ENCODE measurements at places on chromosomes 1 and 21. TPM values are rescaled to one million over a fixed set of nuclear protein-coding genes. Genes with fewer than 3 reads are reported as not detected.
A peak's percentile ranks its signal among the peaks of the same experiment; 100 is the strongest.

- DNase-seq: no peak
These were observed 35.6 kb downstream of the HSPG2 start for GRCh38 chr1:21901473-21901847.

DNA sequence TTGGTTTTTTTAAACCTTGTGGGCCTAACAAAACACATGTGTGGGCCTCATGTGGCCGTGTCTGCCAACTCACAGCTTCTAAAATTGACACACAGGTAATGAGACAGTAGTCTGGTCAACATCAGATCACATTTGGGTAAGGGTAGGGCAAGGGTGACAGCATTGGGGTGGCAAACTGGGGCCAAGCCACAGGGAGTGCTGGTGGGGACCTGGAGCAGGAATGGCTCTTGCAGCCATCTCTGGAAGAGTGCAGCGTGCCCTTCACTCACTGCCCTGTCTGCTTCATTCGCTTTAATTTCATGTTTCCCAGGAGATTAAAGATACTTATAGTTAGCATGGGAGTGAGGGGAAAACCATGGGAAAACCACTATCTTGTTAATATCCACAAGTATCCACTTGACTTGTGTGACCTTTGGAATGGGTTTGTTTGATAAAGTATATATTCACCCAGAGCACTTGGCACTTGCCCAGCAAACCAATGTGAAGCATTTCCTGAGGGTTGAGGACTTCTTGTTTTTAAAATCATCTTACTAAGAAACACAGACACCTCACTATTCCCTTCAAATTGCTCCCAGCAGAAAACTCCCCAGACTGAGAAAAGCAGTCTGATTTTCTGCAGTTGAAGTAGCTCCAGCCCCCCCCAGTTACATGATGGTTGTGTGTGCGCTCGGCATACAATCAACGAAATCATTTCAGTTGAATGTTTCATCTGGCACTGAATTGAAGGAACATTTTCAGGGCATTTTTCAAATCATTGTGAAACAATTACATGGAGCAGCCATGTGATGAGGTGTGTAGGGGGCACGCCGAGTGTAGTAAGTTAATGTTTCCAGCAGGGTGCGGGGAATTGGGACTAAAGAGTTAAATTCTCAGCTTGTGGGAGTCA lies 175.7 kb downstream of the VPS13D start:
- peak; percentile 38 for DNase-seq

DNA sequence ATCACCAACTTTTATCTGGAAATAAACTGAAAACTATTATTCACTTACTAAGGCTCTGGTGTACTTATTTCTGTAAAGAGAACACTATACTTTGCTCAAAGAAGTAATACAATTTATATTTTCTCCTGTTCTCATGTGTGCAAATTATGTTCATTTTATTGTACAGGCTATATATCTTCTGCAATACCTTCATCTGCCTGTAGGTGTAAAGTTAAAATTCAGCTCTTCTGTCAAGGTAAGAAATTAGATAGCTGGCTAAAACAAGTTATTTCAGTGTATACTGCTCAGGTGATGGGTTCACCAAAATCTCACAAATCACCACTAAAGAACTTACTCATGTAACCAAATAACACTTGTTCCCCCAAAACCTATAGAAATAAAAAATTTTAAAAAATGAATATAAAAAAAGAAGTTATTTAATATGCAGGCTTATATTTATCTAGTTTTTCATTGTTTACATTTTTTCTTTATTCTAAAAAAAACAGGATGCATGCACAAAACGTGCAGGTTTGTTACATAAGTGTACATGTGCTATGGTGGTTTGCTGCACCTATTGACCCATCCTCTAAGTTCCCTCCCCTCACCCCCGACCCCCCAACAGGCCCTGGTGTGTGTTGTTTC lies 81.5 kb downstream of the PTGER3 start:
- peak; percentile 2 for DNase-seq

- DNase-seq: peak; percentile 93
These were observed 3.3 kb downstream of the CSRP1 start for GRCh38 chr1:201503397-201504176.

- DNase-seq: no peak
These were observed 414.6 kb downstream of the LRRIQ3 start for GRCh38 chr1:73783352-73783751.

DNA sequence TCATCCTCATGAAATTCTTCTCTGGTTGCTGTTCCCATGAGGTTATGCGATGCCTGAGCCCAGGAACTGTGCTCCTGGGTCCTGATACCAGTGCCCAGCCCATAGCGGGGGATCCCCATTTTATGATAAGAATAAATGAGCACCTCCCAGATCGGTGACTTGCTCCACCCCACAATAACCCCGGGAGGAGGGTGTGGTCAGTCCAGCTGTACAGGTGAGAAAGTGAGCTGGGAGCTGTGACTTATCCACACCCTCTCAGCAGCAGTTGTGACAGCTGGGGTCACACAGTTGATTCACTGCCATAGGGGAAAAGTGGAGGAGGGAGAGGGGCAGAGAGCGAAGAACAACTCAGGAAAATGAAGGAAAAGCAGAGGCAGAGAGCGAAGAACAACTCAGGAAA lies 33.4 kb downstream of the OR2G3 start:
- no peak for DNase-seq

DNA sequence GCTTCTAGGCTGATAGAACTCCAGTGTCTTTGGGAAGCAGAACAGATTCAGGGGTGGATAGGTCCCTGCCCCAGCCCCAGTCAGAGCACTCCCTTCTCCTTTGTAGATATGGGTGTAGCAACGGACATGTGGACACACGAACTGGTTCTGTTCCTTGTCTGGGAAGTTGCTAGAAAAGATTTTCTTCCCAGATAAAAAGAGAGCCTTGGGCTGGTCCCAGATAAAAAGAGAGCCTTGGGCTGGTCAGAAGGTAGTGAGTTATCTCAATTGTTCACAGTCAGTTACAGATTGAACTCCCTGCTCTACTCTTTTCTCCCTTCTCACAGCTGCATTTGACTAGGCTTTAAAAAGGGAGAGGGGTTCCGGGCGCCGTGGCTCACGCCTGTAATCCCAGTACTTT lies 7.4 kb upstream of the EFNA1 start:
- no peak for DNase-seq

DNA sequence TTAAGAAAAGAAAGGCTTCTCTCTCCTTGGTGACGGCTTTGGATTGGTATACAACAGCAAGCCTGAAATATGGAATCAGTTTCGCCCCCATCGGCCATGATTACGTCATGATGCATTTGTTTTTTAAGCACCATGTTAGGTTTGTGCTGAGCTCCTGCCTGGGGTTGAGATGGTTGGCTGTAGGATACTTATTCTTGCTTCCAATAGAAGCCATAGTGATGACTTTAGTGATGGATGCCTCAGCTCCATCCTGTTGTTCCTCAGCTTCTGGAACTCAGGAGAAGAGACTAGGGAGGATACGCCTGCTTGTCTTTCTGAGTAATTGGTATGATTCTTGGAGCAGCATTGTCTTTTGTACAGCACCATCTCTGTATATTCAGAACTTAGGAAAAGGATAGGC lies 14.7 kb downstream of the XCL1 start:
- no peak for DNase-seq

DNA sequence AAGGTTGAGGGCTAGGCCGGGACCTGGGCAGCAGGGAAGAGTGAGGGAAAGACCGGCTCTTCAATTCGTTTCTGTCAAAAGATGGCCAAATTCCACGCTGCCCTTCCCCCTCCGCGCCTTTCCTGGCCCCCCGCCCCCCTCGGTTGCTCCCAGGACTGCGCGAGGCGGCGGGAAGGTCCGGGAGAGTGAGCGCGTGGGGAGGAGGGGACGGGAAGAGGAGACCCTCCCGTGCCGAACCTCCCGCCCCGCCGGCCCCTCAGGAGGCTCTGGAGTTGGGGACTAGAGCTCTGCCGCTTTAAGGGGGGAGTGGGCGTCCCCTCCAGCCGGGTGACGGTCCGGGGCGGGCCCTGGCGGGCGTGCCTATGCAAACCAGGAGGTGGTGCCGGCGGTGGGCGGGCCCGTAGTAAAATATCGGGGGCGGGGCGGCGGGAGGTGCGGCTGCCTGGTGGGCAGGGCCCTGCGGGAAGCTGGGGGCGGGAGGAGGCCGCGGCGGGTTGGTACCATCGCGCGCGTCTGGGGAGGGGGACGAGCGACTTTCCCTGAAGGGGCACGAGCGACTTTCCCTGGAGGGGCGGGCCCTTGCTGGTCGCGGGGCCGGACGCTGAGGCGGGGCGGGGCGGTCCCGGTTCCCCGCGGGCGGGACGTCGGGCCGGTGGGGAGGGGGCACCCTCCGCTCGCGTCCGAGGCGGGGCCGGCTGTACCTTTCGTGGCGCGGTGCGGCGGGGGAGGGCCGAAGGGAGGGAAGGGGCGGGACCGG lies 58.2 kb downstream of the BCL9 start:
- peak; percentile 90 for DNase-seq

GRCh38 chr1:44848456-44849181 lies 5.6 kb upstream of the PTCH2 start:
- DNase-seq: no peak

- peak; percentile 33 for DNase-seq
These were observed 126.0 kb upstream of the HMCN1 start for GRCh38 chr1:185608177-185608576.

DNA sequence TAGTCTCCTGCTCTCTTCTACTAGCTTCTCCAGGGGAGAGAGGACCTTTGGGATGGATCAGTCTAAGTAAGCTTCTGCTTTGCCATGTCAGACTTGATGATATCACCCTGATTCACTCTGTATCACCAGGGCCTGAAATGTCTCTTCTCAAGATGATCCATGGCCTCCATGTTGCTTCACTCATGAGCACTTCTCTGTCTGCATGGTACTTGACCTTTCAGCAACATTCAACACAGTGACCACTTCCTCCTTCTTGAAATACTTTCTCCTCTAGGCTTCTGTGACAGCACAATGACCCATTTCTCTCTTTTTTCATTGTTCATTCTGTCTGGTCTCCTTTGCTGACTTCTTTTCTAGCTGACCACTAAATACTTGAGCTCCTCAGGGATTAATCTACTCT lies 35.3 kb upstream of the NGF start:
- peak; percentile 82 for DNase-seq

- no peak for DNase-seq
These were observed 32.9 kb upstream of the JUN start for GRCh38 chr1:58816747-58817221.

DNA sequence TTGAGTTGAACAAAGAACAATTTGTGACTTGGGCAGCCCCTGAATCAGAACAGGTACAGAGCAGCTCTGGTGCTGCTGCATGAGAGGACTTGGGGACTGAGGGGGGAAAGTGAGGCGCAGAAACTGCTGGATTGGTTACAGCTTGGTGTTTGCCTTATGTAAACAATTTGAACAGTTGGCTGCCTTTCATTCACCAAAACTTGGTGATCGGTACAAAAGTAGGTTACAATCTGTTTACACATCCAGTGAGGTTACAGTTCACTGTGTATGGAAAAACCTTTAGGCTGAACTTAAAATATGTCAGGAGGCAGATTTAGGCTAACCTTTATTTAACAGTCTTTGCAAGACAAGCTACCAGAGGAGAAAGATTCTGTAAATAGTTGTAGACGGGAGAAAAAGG lies 28.6 kb upstream of the MTR start:
- DNase-seq: no peak

DNA sequence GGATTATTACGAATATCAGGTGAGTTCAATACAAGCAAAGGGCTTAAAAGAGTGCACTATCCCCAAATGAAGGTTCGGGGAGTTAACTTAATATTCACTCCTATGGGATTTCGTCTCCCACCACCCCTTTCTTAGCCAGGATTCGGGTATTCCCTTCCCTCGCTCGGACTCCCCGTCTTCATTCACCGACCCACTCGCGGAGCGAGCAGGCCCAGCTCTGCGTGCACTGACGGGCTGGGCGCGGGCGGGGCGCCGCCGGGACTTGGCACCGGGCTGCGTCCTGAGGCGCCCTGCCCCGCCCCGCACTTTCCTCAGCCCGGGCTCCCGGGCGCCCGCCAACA lies 7.7 kb upstream of the MPZL1 start:
- no peak for DNase-seq

DNA sequence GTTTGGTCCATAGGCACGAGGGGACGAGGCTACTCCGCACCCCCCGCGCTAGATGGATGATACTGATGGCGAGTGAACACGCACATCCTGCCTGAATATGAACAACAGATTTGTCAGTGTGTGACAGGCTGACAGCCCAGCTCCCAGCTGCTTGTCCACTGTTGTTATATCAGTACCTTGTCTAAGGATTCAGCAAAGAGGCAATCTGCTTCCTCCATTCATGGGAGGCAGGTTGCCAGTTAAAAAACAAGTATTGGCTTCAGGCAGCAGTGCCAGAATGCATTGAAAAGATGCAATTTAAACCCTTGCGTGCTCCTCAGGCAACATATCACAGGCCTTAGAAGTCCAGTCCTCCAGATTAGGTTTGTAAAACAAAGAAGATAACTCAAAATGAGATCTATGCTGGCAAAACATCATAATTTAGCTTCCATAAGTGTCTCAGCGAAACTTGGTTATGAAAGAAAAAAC lies 223.3 kb downstream of the GPATCH2 start:
- DNase-seq: no peak

DNA sequence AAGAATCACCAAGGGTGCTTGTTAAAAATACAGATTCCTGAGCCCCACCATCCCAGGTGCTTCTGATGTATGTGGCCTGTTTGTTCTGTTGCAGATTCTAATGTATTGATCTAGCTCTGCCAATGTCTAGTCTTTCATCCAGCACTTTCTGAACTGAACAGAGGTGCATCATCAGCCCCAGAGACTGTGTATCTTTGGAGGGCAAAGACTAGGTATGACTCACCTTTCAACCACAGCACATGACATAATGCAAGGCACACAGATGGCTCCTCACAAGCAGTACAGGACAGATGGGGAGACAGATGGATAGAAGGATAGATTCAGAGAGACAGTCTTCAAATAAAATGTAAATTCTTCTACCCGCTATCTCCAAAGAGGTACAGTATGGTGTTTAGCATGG lies 32.3 kb downstream of the CD58 start:
- peak; percentile 82 for DNase-seq

DNA sequence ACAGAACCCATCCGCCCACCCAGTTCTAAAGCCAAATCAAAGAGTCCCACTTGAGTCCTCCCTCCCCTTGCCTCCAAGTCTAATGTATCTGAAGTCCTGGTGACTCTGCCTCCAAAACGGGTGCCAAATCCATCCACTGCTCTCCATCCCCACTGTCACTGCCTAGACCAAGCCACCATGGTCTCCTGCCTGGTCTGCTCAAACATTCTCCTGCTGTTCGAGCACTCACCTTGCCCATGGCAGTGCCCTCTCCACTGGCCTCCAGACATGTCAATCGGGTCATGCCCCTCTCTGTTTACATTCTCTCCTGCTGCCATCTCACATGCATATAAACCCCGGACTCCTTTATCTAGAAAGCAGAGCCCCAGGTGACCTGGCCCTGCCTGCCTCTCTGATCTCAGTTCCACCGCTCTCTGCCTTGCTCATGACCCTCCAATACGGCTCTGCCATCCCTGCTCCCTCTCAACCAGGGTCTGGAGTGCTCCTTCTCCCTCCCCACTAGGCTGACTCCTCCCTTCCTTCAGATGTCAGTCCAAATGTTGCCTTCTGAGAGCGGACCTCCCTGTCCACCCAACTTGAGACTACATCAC lies 32.1 kb upstream of the MX1 start:
- DNase-seq: no peak

- DNase-seq: no peak
These were observed 14.3 kb downstream of the SDHB start for GRCh38 chr1:17039522-17039921.

Gene ZNF695
- total RNA-seq: 8.8 TPM

Gene FCRL5
- total RNA-seq: not detected

Gene HORMAD1
- not detected for total RNA-seq

Gene C4BPA
- not detected for total RNA-seq

Gene NEGR1
- total RNA-seq: 5.3 TPM

Gene NPHS2
- total RNA-seq: not detected

Gene STPG1
- total RNA-seq: 8.6 TPM

Gene ST6GALNAC5
- 2.1 TPM for total RNA-seq

Gene TMEM81
- total RNA-seq: 1.8 TPM
